ENCODE measurements at places on chromosomes 2 and 18.

DNA sequence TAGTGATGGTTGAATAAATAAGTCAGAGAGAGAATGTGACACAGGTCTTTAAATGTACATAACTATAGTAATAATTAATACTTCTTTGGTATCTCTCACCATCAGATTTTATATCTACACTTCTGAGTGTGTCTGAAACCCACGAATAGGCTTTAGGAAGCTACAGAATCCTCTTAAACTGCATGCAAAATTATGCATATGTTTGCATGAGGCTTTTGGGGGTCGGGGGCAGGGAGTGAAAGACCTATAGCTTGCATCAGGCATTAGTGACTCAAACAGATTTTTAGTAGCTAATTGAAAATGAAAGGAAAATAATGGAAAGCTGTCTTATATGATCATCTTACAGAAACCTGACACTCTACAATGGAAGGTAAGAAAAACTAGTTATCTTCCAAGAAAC lies 14.9 kb downstream of the LRPPRC start:
- DNase-seq = no peak

DNA sequence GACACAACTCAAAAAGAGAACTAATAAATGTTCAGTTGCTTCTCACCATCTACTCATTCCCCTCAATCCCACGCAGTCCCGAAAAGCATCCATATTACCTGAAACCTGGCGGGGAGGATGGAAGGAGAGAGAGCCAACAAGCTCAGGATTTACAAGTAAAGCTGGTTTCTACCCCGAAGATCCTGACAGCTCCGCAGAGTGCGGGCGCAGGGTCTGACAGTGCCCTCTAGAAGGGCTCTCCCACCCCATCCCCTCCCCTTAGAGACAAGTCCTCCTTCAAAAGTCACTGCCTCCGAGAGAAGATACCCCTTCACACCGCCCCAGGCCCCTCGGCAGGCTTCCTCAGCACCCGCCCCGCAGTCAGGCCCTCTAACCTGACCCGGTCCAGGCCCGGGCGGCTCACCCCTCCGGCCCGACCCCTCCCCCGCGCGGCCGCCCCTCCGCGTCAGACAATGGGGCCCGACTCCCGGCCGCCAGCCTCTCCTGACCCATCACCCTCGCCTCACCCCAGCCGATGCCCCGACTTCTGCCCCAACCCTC lies 550 bp downstream of the RAB1A start:
- peak; percentile 63 for DNase-seq

DNA sequence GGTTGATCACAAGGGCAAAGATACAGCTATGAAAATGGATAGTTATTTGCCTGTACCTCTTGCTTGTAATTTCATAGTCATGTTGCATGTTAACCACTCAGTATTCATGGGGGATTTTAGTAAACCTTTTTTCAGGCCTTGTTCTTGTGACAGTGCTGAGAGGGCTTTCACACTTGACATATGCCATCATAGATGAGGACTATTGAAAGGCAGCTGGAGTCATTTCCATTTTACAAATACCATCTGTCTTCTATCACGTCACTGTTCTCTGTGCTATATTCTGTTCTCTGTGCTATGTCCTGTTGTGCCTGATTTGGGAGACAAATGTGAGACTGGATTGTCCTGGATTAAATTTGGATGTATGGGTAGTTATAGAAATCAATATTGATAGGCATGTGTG lies 131.7 kb downstream of the LYPD6B start:
- no peak for DNase-seq

DNA sequence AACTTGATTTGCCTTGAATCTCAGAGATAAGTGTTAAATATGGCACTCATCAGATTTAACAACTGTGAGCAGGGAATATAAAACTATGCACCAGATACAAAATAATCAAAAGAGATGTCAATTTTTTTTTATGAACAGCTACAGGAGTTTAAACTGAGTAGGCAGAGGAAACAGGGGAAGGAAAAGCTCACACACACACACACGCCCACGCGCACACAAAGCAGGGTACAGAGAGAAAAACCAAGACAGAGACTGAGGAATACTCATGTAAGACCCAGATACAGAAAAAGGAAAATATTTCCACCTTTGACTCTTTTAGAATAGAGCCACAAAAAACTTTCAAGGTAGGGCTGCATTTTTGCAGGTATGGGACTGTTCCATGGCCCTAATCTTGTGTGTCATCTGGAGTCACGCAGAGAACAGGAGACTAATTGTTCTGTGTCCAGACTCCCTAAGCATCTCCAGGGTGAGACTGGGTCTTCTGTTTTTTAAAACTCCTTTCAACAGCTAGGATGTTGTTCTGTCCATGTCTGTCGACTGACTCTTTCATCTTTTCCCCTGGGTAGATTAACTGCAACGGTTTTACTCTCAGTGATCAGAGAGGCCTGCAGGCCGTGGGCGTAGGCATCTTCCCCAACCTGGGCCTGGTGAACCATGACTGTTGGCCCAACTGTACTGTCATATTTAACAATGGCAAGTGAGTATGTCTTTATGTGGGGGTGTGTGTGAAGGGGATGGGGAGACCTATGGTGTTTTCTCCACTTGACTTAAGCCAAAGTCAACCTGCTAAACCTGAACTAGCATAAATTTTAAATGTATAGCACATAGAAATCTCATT lies 23.0 kb downstream of the SMYD1 start:
- no peak for DNase-seq

DNA sequence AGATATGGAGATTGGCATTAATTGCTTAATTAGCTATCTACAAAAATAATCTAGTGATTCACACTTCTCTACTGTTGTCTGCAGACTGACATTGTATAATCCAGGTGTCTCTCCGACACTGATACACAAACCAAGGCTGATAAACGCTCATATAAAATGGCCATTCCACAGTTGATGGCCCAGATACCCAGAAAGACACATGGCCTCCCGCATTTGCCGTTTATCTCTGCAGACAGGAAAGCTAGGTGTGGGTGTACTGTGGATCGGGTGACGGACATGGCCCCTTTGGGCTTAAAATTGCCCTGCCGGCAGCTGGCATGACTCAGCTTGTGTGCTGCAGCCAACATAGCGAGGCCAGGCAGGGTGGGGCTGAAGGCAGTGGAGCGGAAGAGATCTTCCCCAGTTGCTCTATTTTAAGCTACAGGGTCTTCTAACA lies 18.5 kb downstream of the PMAIP1 start:
- peak; percentile 30 for DNase-seq

- no peak for DNase-seq
Observed at GRCh38 chr18:54181856-54182602, 42.4 kb downstream of the MBD2 start.

- DNase-seq = peak; percentile 25
Observed at GRCh38 chr2:120869036-120869729, 133.5 kb downstream of the GLI2 start.

DNA sequence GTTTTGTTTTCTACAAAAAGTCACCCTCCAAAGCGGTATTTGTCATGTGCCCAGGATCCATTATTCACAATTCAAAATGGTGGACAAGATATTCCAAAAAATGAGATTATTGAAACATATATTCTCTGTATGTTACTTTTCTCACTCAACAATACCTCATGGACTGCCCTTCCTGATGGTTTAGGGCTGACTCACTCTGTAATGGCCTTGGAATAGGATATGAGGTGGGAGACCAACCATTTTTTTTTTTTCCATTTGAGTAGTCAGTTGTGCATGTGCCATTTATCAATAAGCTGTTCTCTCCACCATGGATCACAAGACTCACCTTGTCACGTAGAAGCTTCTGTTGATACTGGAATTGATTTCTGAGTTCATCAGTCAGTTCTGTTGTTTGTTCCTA lies 64.5 kb downstream of the LYPD6 start:
- DNase-seq = no peak

All from heart left ventricle (tissue), 16 donors.